ENCODE measurements at places on chromosomes 2 and 18.

DNA sequence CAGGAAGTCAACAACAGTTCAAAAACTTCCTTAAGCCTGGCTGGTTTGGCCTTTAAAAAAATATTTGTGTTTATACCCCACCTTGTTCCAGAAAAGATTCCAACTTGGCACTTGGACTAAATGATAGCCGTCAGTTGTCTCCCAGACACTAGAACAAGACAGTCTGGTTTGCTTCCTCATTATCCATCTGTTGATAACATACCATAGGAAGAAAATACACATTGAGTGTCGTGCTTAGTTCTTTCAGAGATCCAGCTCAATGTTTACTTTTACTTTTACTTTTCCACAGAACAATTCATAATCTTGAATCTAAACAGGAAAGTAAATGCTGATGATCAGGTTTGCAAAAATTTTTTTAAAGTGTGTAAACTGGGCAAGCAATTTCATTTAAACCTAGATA, 2.4 kb upstream of the VPS54 start:
- DNase-seq: no peak

DNA sequence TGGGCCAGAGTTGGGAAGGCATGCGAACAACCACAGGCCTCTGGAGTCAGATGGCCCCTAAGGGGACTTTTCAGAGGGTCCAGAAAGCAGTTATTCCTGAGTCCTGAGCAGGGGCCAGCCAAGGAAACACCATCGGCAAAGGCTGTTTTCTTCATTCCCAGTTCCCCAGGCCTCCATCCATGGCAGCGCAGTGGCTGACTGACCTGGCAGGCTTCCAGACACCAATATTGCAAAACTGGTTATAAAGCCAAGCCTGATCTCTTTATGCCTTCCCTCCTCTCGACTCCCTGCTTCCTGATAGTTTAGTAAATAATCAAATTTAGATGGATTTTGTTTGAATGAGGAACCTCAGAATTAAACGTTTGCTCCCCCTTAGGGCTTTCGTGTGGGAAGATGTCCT, 133.4 kb upstream of the ITGA6 start:
- no peak for DNase-seq

DNA sequence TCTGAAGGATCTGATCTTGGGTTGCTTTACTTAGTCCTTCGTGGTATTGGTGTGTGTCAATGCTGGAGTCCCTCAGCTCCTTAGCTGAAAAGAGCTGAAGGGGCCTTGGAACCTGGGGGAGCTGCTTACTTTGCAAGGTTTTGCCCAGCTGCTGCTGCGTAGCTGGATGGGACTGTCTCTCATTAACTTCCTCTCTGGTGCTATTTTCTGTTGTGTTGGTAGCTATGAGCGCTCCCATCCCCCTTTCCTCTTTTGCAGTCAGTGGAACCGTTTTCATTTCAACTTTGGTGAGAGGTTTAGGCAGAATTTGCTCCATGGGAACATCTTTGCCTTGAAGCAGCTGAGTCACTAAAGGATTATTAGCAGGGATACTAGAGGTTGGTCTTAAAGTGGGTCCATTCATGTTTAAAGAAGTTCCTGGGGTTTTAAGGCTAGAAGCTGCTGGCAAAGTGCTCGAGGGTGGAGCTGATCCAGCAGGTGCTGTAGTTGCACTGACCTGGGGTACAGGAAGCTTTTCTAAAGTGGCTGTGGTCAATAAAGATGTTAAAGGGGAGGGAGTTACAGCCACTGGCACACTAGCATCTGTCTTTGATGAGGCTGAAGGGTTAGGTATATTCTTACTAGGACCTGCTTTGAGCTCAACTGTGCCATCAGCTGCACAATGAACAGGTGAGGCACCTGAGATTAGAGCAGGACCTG, 69.9 kb upstream of the DTNB start:
- DNase-seq: no peak

DNA sequence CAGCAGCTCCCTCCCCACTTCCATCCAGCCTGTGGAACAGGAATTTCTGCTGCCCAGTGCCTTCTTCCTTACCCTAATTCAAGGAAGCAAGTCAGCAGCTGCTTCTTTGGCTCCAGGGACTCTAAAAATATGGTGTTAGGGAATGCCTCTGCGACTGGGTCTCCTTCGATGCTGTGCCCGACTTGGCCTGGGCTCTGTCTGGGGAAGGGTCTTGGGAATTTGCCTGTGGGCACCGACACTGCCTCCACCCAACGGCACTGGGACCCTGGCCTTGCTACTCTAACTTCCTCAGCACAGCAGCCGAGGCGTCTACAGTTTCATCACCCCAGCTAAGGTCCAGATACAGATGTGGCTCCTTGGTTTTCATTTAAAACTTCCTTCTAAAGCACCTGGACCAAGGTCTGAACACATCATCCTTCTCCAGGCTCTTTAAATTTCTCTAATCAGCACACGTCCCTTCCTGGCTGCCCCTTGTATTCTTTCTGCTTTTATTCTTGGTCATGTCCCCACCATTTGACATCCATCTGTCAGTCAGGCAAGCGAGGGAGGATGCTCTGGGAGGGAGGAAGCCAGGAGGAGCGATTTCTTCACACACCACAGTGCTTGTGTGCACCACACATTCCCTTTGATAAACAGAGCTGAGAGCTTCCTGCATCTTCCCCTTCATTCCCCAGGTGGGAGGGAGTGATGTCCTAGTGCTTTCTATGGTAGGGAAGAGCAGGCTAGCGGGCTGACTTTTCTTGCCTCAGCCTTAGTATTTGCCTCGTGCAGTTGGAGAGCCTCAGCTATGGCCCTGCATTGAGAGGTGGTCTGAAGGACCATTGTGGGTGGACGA, 6.8 kb downstream of the LBH start:
- DNase-seq: no peak

DNA sequence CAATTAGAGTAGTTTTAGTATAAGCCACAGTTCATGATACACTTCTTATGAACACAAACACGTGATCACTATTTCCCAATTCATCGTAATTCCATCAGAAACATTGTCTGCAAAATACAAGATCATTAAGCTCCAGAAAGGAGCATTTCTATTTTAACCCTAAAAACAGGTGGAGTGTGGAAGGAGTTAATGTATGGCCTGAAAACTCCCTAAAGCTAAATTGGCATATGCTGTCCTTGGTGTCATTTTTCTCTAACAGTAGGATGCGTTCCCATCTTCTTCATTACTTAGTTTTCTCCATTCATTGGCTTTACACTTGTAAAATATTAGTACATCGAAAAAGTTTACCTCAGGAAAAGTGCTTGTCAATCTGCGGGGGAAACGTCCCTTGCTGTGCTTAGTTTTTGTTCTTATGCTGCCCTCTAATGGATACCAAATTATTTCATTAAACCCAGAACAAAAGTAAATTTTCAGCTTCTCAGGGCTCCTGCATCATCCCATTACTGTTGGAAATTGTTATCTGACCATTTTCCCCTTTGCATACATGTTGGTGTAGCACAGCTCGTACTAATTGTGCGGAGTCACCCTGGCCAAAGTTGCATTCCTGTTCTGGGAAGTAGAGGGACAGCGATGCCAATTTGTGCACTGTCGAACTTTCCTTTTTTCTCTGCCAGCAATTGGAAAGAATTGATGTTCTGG, 153.4 kb downstream of the GPD2 start:
- DNase-seq: peak; percentile 19

DNA sequence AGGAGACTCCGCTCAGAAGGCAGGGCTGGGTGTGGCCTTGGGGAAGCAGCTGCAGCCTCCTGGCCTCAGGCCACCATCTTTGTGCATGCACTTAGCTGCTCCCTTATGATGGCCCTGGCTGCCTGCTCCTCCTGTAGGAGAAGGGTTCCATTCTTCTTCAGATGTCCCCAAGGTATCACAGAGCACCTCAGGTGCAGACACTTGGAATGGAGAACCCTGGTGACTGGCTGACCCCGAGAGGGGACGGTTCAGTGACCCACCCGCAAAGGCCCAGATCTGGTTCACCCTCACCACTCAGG, 9.6 kb downstream of the GPAT2 start:
- DNase-seq: no peak

GRCh38 chr2:26521054-26521912, 43.4 kb upstream of the OTOF start:
- no peak for DNase-seq

DNA sequence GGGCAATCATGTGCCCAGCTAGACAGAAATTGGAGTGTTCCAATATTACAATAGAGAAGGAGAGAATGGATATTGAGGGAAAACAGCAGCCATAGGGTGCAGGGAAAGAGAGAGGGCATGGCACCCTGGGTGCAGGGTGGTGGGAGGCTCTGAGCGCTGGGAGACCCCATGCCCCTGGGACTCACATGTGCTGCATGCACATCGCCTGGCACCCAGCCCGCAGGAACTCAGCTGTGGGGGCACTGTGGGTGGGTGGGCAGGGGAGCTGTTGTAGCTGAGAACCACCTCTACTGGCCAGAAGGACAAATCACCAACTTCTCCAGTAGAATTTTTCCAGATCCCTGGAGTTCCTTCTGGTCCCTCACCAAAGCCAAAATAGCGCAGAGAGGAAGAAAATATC, 7.2 kb upstream of the NEURL3 start:
- DNase-seq: no peak

GRCh38 chr2:32611366-32611765, 16.5 kb upstream of the TTC27 start:
- no peak for DNase-seq

- no peak for DNase-seq
These were observed 42.0 kb upstream of the MYL1 start for GRCh38 chr2:210356944-210357343.

DNA sequence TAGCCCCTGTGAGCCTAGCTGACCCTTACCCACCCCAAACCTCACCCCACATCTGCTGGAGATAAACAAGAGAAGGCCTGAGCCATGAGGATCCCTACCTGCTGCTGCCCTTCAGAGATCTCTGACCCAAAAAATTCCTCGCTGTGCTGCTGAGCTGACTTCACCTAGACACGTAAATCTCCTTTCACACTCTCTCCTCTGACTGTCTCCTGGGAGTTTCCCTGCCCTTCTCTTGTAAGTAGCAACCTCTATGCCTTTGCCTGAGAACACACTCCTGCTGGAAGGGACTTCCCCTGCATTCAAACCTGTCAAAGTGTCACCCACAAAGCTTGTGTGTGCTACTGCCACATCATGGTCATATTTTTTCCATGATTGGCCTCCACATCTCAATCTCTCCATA, 134.2 kb upstream of the NOL4 start:
- DNase-seq: no peak

- no peak for DNase-seq
These were observed 26.5 kb downstream of the CRACDL start for GRCh38 chr2:98909317-98910211.

GRCh38 chr2:9390991-9391390, 32.3 kb downstream of the ITGB1BP1 start:
- DNase-seq: no peak

- peak; percentile 46 for DNase-seq
These were observed 22.8 kb downstream of the NPC1 start for GRCh38 chr18:23563377-23564043.

- DNase-seq: no peak
These were observed 54.7 kb downstream of the ASAP2 start for GRCh38 chr2:9261231-9261883.

DNA sequence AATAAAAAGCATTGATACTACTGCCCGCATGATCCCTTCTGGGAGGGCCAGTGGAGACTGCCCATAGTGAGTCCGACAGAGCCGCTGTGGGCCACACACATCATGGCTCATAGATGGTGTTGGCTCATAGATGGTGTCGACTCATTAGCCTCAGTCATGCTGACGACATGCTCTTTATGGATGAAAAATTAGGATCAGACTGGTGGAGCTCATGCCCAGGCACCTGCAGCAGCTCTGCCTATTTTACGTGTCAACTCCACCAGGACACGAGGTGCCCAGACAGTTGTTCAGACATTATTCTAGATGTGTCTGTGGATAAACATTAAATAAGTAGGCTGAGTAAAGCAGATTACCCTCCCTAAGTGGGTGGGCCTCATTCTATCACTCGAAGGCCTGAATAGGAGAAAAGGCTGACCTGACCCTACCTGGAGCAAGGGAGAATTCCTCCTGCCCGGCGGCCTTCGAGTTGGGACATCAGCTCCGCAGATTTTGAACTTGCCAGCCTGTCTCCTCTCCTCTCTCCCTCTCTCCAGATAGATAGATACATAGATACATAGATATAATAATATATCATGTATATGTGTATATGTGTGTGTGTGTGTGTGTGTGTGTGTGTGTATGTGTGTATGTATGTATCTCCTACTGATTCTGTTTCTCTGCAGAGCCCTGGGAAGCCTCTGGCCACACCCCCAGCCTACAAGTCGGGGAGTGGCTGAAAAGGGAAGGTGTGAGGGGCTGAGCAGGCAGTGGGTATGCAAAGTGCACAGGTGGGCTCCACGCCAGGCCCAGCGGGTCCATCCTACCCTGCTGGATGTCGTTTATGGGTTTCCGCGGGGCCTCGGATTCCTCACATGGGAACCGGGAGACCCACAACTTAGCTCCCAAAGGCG, 13.6 kb upstream of the TEX51 start:
- no peak for DNase-seq

GRCh38 chr2:120812866-120813265, 77.2 kb downstream of the GLI2 start:
- no peak for DNase-seq

- peak; percentile 89 for DNase-seq
These were observed 139.0 kb downstream of the DDX1 start for GRCh38 chr2:15730545-15731212.

- DNase-seq: no peak
These were observed 41.8 kb upstream of the GBX2 start for GRCh38 chr2:236209996-236210395.

GRCh38 chr2:55168221-55169154, 63.6 kb downstream of the CLHC1 start:
- no peak for DNase-seq

DNA sequence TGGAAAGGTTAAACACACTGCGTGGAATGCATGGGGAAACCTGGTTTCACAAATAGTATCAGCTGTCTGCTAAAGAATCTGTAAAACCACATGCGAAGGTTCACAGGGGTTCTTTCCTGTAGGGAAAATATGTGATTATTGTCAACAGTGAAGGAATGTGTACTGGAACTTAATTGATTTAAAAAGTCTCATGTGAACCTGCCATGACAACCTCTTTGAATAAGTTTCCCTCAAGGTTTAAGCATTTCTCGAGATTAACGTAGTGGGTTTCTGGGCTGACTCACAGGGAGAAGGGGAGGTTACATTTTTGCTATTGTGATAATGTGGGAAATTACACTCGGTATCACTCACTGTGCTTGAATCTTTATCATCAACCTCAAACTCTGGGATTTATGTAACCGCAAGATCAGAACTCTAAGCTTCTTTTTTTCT, 28.2 kb upstream of the IL1R1 start:
- peak; percentile 96 for DNase-seq

DNA sequence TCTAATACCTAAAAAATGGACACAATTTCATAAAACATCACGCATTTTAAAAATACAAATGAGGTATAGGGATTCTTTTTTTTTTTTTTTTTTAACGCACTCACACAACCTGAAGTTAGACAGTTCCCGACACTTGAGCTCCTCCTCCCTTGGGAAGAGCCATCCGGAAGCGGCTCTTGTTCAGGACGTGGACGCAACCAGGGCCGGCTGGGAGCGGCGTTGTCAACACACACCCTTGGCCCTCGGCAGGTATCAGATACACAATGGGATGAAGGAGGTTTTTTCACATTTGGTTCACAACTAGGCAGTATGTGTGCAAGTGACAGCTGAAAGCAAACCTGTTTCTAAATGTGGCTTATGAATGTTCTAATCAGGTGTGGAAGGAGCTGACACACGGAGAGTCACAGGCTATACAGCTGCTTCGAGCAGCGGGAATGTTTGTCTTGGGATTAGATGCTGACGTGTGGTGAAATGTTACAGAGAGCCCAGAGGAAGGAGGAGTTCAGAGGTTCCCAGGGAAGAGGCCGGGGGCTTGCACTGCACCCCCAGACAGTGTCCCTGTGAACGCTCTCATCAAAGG, 111.1 kb downstream of the PXDN start:
- DNase-seq: no peak

- DNase-seq: no peak
These were observed 98.7 kb downstream of the ACVR1 start for GRCh38 chr2:157777427-157777826.

Data from non-pigmented ciliary epithelial cell (primary cell).